Thoracic aorta endothelial cell (primary cell): ENCODE measurements at places on chromosomes 6 and 20. TPM values are rescaled to one million over a fixed set of nuclear protein-coding genes. Genes with fewer than 3 reads are reported as not detected.

Gene MEI4
- not detected in 2 replicates for total RNA-seq

Gene ID4
- 0.07 and 0.13 TPM in 2 replicates for total RNA-seq

Gene PRSS35
- total RNA-seq, result 0.07 and 0.27 TPM in 2 replicates

Gene BHLHE23
- not detected in 2 replicates for total RNA-seq

Gene PDCD2
- total RNA-seq, result 112 and 120 TPM in 2 replicates

Gene ROS1
- total RNA-seq, result not detected in 2 replicates

Gene RIMS4
- not detected in 2 replicates for total RNA-seq

Gene L3MBTL1
- 6.9 and 7.5 TPM in 2 replicates for total RNA-seq

Gene GFRAL
- not detected in 2 replicates for total RNA-seq

Gene GSTA3
- not detected in 2 replicates for total RNA-seq

Gene TBXT
- total RNA-seq, result not detected in 2 replicates

Gene GTSF1L
- not detected in 2 replicates for total RNA-seq

Gene SOX18
- total RNA-seq, result 25.5 and 42.1 TPM in 2 replicates

Gene CYP21A2
- total RNA-seq, result not detected in 2 replicates

Gene LAMP5
- 0.66 and 0.72 TPM in 2 replicates for total RNA-seq

Gene HAO1
- not detected in 2 replicates for total RNA-seq

Gene ETV7
- 0.13 and 0.14 TPM in 2 replicates for total RNA-seq

Gene PSORS1C2
- total RNA-seq, result not detected in 2 replicates

Gene LBP
- under 0.01 TPM in 1 of 2 replicates, not detected in the other for total RNA-seq

Gene SCRT2
- not detected in 2 replicates for total RNA-seq

Gene HMGCLL1
- total RNA-seq, result 0.40 TPM in 1 of 2 replicates, not detected in the other

Gene C6orf52
- total RNA-seq, result not detected in 2 replicates

Gene TNFRSF21
- total RNA-seq, result 26.5 and 29.7 TPM in 2 replicates
